Fibroblast of villous mesenchyme (primary cell): ENCODE measurements at places on chromosomes 2 and 18. TPM values are rescaled to one million over a fixed set of nuclear protein-coding genes. Genes with fewer than 3 reads are reported as not detected.

DNA sequence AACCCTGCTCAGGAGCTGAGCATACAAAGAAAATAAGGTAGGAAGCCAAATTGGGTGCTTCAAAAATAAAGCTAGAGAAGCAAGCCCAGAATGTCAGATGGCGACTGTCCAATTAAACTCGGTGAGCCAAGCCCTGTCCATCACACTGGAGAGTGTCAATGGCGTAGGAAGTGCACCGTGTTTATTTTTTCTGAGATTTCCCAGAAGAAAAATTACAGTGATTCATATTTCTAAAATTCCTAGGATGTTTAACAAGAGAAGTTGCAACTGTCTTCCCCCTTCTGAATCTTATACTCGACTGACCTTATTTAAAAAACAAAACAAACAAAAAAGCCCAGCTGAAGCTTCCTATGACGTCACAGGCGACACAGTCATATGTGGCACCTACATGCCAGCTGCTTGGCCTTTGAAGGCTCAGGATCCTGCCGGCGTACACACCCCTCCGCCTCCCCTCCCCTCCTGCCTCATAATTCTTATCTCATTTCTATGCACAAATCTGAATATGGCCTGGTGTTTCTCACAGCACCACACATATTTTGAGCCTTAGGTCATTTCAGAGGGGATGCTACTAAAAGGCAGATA is 60.8 kb downstream of the MBP start:
- peak; percentile 98 for DNase-seq

CPS1 gene
- total RNA-seq: 19.3 and 21.6 TPM in 2 replicates

DNA sequence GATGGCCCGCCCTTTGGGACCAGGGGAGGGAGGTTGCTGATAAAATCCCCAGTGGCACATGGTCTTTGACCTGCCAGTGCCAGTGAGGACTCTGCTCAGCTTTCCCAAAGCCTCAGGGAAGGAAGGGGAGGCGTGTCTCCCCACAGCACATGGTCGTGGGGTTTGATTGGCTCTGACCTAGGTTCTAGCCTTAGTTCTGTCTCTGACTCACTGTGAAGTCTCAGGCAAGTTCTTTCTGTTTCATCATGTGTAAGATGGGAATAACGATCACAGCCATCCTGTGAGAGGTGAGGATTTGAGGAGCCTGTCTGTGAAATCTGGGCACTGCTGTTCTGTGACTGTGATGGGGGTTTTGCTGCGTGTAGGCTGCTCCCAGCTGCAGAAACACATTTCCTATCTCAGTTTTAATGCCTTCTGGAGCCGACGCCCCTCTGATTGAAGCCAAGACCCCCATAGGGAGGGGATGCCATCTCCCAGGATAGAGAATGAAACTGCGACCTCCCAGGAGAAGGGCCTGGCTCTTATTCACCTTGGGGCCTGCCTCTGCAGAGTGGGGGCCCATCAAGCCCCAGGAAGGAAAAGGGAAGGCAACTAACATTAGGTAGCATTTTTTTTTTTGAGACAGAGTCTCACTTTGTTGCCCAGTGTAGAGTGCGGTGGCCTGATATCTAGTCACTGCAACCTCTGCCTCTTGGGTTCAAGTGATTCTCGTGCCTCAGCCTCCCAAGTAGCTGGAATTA is 84.0 kb downstream of the DDX1 start:
- DNase-seq: peak; percentile 31

DNA sequence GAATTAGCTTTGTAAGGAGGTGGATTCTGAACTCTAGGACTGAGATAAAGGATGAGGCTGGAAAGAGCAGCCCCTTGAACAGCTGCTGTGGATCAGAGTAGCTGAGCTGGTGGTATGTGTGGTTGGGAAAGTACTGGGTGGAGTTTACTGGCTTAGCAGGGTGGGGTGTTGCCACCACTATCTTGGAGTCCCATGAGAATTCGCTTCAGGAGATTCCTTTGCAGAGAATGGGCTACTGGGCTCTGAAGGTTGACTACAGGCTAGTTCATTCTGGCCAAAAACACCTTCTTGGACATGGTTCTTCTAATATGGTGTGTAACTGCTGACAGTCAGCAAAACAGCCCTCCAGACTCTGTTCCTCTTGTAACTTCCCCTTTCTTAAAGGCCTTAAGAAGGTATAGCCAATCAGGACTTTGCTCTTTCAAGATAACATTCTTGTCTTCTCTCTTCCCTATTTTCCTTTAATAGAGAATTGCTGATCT is 52.7 kb downstream of the TET3 start:
- DNase-seq: peak; percentile 91

DNA sequence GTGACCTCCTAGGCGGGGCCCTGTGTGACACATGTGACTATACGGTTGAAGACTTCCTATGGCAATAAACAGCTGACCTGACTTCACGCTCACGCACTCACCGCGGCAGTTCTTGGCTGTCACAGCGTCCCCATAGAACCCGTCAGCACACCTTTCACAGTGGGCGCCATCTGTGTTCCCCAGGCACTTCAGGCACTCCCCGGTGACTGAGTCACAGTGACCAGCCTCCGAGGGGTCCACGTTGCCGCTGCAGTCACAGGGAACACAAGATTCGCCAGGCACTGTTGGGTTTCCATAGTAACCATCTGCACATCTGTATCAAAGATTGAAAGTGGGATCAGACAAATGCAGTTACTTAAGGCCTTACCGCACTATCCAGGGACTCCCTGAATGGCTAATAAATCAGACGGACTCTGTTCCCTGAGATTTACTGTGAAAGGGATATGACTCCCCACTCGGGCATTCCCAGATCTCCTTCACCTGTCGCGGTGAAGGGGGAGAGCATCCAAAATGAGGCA is 94.5 kb downstream of the LAMA1 start:
- no peak for DNase-seq

DNA sequence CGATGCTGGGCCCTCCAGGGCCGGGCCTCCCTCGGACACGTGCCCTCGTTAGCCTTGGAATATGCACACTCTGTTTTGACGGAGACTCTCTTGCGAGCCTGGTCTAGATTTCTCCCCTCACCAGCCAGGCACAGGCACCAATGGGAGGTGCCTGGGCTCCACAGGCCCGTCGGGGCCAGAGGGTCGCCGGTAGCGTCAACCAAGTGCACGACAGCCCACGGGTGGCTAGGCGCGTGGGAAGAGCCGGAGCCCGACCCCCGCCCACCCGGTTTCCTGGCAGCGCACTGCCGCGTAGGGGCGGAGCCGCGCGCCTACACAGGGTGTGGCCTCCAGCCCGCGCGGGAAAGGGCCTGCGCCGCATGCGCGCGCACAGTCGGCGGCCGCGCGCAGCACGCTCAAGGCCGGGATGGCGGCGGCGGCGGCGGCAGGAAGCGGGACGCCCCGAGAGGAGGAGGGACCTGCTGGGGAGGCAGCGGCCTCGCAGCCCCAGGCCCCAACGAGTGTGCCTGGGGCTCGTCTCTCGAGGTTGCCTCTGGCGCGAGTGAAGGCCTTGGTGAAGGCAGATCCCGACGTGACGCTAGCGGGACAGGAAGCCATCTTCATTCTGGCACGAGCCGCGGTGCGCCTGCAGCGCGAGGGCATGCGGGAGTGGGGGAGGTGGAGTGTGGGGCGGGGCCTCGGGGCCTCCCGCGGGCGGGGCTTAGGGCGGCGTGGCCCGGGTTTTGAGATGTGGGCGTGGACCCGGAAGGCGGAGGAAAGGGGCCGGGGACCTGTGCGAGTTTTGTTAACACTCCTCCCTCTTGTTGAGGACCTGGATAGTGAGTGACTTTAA is at the start of gene POLE4:
Gene POLE4, plus strand, starts transcription at position 370 of the 832 bp plus-strand sequence. Its CDS starts 37 bp downstream, at position 407.
- DNase-seq: peak; percentile 86

DNA sequence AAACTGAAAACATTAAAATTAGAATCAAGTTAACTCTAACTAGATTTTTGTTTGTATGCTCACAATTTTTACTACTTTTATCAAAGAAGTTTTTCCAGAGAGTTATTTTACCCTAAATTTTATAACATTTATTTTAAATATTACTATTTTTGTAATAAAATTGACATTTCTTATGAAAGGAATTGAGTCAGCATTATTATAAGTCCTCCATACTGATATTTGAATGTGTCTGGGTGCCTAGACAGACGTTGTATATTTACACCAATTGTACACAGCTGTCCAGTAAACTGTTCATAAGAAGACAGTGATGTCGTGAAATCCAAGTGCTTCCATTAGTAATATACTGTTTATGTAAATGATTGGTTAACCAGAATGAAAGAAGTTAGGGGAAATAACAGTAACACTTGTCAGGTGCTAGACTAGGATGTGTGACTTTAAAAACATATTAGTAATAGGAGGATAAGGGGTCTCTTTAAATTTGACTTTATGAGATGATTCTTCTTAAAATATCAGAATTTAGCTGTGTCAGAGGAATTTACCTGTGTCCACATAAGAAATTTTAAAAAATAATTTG is 73.7 kb downstream of the TANK start:
- DNase-seq: no peak

ELAC1 gene
- total RNA-seq: 7.4 and 8.6 TPM in 2 replicates

- no peak for DNase-seq
Observed at GRCh38 chr2:18245375-18245774, 315.1 kb downstream of the RDH14 start.

DNA sequence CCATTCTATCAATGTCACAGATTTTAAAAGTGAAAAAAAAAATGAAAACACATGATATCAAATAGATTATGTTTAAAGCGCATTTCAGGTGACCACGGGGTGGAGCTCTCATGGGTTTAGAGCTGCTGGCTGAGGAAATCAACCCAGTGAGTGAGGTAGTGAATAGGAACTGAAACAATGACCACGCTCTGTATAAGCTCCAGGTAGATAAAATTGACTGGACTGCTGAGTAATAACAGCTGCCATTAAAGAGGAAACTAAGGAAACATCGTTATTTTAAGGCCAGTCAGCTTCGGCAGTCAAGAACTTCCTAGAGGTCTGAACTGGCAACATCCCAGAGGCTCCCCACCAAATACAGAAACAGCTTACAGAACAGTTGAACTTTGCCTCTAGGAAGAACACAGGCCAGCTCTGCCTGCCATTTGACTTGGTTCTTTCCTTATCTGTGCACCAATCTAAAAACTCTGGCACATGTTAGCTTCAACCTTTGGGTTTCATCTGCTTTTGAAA is 185.9 kb downstream of the PDE1A start:
- peak; percentile 43 for DNase-seq

- no peak for DNase-seq
Observed at GRCh38 chr2:222399038-222399783, 25.1 kb upstream of the SGPP2 start.

- no peak for DNase-seq
Observed at GRCh38 chr18:37403788-37404187, 161.8 kb downstream of the CELF4 start.

BOK gene
- total RNA-seq: 42.2 and 54.0 TPM in 2 replicates

DNA sequence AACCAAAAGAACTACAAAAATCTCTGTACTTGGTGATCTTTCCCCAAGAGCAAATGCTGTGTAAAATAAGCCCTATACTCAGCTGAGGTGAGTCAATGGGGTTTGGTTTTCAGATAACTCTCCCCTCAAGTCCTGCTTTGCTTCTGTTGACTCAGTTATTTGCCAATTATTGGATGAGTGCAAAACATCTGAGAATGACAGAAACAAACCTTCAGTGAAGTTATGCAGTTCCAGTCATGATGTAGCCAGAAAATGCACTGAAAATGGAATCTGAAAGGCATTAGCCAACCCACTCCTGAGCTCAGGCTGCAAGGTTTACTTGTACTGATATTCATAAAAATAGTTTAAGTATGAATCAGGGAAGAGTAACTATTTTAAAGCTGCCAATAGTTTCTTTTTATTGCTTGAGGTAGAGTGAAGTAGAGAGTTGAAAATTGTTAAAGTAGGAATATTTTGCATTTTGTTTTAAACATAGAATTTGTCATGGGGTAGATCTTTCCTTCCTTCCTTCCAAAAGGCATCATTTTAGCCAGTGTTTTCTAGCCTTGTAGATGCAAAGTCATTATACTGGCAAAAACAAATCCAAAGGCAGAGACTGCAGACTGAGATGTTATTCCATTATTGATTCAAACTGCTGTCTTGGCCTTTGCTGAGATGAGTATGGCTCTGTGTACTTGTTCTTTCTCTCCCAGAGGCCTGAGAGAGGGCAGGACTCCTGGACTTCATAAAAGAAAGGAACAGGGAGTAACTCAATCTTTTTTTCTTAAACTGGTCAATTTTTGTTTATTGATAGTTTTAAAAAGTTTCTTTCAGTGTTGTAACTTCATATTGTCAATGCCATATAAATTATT is 215.3 kb downstream of the RND3 start:
- peak; percentile 77 for DNase-seq

- DNase-seq: no peak
Observed at GRCh38 chr2:241935774-241936173, 66.2 kb downstream of the RTP5 start.

DNA sequence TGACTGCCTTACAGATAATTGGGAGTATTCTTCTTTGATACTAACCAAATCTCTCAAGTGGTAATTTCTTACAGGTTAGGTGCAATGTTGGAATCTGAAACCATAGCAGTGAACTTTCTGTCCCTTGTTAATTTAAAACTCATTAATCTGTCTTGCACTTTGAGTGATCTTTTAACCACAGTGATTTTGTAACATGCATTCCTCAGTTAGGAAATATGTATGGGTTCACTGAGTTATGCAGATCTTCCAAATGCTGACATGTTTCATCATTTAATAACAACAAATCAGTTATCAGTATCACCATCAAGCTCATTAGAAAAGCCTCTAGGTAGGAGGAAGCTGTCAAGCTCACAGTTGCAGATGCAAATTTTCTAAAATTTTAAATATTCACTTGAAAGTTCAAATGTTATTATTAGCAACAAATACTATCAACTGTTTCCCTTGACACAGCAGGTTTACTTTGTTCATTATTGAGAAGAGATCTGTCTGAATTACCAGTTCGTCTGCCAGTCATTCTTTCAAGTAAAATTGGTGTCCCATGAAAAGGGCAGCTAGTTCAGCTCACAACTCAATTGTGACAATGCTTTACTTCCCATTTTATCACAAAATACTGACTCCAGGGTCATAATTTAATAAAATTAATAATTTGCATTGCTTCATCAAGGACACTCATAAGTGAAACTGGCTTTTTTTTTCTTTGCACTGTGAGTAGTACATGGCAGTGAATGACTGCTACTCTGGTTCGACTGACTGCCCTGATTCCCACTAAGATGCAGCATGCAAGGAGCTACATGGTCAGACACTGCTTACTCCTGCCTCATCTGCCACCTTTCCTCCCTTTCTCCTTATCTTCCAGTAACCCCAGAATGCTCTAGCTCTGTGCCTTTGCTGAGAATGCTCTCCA is 31.6 kb downstream of the SUCLG1 start:
- peak; percentile 77 for DNase-seq

ROCK1 gene
- total RNA-seq: 42.5 and 55.3 TPM in 2 replicates

DNA sequence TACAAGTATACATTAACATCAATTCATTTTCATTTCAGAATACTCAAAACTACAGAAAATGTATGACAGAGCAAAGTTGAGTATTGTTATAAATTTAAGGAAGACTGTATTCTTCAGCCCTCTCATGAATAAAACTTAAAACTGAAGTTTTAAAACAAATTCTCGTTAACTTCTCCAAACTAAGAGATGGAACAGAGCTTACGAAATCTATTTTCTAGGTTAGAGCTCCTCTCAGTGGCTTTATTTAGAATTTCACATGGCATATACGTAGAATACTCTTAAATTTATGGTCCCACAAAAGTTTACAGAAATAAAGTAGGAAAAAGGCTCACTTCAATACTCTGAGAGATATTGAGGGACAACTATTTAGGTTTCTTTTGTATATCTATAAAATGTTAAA is 612.1 kb downstream of the KCNJ3 start:
- DNase-seq: peak; percentile 30

GRCh38 chr2:110771547-110772382 is 39.4 kb downstream of the ACOXL start:
- no peak for DNase-seq
